Skin of body (tissue), 3 donors: ENCODE measurements at places on chromosomes 3 and 15. TPM values are rescaled to one million over a fixed set of nuclear protein-coding genes. Genes with fewer than 3 reads are reported as not detected.

PCSK6 gene
- 20.9 TPM for total RNA-seq

NR1I2 gene
- total RNA-seq: 0.10 TPM

HERC2 gene
- 42.8 TPM for total RNA-seq

GPR62 gene
- total RNA-seq: 0.20 TPM

GOLIM4 gene
- total RNA-seq: 39.2 TPM

SLC7A14 gene
- under 0.01 TPM for total RNA-seq

DNA sequence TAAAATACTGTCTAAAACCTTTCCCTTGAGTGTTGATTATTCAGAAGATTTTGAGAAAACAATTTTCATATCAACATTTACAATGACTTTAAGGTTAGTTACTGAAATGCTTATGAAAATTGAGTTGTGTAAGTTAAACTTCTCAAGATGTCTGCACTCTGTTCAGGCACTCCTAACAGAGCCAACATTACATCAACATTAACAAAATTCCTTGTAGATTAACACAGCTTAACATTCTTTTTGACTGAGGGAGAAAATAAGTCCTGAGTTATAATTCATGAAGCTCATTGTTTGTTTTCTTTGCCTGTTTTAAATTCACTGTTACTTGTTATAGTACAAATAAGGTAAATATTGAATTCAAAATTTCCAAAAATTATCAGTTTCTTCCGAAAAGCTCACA lies 9.0 kb downstream of the ACKR4 start:
- DNase-seq: peak; percentile 77

GRCh38 chr3:66076861-66077470 lies 38.2 kb upstream of the MAGI1 start:
- peak; percentile 72 for DNase-seq

DNA sequence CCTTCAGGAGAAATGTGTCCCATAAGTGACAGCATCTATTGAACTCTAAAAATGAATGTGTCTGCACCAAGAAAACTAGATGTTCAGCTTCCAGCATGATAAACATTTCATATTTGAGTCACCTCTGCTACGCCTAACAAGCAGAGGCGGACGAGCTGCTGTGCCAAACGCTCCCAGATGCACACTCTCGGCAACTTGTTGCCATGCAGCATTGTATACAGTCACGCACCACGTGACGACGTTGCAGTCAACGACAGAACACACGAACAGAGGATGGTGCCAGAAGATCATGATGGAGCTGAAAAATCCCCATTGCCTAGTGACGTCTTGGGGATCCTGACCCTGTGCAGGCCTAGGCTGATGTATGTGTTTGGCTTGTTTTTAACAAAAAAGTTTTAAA lies 137.5 kb downstream of the XXYLT1 start:
- DNase-seq: peak; percentile 37

- DNase-seq: no peak
These were observed 60.7 kb downstream of the CPA3 start for GRCh38 chr3:148925845-148926244.

- no peak for DNase-seq
These were observed 471.5 kb upstream of the CADM2 start for GRCh38 chr3:84487296-84487695.

DNA sequence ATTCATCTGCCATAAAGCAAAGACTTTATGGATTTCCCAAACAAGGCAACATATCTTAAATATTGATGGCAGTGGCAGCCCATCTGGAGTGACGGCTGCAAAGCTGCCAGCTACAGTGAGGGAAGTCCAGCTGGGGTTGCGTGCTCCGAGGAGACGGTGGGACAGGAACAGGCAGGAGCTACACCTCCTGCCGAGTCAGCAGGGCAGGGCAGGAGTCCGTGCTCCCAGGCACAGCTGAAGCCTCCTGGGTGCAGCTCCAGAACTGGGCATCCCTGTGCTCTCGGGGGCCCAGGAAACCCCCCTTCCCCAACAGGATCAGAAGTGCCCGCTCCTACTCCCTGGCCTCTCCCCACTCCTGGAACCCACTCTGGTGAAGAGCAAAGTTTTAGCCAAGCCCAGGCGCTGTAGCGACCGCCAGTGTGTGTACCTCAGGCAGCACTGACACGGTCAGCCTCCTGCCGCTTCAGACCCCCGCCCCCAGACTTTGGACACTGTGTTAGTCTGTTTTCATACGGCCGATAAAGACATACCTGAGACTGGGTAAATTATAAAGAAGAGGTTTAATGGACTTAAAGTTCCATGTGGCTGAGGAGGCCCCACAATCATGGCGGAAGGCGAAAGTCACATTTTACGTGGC lies 556.4 kb upstream of the CCDC54 start:
- DNase-seq: no peak

DNA sequence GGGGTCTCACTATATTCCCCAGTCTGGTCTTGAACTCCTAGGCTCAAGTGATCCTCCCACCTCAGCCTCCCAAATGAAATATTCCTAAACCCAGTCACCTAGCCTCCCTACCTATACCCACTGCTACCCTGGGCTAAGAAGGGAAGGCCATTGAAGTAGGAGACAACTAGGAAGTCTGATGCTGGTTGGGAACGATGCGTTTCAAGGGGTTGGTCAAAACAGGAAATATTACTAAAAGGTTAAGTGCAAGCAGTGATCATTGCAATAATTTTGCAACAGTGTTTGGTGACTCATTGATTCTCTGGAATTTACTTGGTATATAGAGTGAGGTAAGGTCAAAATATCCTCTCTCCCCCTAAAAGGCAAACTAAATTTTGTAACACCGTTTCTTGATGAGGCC lies 4.6 kb upstream of the UQCRC1 start:
- no peak for DNase-seq

DNA sequence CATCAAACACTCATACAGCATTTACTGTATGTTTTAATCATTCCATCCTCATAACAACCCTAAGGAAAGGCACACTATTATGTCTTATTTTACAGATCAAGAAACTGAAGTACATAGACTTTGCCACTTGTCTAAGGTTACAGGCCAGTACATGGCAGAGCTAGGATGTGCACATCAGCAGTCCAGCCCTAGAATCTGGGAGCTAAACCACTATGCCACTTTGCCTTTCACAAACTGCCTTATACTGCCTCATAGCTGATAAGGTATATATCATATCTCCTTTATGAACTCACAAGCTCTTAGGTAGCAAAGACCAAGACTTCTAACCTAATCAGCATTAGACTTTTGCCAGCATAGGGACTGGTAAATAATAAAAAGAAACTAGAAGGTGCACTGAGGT lies 49.1 kb downstream of the MYO9A start:
- DNase-seq: no peak

GRCh38 chr3:184005941-184006507 lies 11.7 kb downstream of the ABCC5 start:
- DNase-seq: peak; percentile 21

- DNase-seq: no peak
These were observed 125.4 kb downstream of the NUP210 start for GRCh38 chr3:13294442-13295351.

GRCh38 chr3:28575100-28575745 lies 226.6 kb upstream of the AZI2 start:
- no peak for DNase-seq

DNA sequence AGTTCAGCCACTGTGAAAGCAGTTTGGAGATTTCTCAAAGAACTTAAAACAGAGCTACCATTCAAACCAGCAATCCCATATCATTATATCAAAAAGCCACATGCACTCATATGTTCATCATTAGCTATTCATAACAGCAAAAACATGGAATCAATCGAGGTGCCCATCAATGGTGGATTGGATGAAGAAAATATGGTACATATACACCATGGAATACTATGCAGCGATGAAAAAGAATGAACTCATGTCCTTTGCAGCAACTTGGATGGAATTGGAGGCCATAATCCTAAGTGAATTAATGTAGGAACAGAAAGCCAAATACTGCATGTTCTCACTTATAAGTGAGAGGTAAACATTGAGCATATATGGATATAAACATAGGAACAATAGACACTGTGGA lies 32.1 kb downstream of the IMPG2 start:
- DNase-seq: no peak

DNA sequence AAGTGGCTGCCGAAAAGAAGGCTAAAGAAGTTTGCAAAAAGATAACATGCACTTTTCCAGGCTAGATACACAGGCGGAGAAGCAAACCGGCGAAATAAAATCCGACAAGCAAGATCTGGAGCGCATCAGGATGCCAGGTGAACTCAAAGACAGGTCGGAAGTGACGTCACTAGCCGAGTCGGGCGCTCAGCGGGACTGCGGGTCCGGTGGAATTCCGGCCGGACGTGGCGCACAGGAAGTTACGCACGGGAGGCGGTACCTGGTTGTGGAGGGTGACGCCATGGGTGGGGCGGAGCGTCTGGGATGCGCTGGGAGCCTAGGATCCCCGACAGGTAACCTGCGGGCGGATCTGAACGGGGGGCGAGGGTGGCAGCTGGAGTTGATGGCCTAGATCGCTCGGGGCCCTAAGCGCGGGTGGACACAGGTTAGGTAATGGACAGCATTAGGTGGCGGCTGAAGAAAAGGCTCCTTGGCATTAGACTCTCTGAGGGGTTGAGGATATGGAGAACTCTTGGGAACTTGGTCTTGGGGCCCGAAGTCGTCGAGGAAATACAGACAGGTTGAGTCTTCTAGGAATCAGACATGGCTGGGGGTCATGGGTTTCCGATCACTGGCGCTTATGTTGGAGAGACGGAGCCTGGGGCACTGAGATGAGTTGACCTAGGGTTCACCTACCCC lies 29.0 kb upstream of the EHHADH start:
- peak; percentile 93 for DNase-seq

DNA sequence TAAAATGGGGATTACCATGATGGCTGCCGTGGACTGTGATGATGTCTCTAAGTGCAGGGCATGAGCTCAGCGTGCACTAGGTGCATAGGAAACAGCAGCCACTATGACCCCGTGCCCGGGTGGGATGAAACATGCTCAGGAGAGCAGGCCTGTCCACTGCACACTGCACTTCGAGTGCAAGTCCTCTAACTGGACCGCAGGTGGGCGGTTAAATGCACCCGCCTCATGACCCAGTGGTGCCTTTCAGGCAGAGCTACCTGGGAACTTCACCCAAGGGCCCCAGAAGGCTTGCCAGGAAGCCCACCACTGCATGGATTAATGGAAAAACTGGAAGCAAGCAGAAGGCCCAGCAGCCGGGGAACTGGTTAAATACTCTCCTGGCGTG lies 34.0 kb downstream of the PRKCD start:
- DNase-seq: no peak
